NT2/D1 (cell line): ENCODE measurements at places on chromosomes 5 and 9.

DNA sequence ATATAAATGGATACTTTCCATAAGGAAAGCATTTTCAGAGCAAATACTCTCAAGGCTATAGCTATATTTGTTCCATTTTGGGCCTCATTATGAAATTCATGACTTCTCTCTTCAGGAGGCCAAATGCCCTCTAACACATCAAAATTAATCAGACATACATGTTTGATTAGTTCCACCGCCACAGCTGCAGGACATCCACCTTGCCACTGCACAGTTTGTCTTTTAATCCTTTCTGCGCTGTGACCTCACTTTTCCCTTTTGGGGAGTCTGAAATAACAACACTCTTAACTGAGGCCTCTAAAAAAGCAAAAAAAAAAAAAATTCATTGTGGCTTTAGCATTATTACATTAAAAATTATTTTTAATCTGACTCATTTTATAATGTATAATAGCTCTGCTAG lies 279.1 kb upstream of the CDH12 start:
- no peak for DNase-seq

DNA sequence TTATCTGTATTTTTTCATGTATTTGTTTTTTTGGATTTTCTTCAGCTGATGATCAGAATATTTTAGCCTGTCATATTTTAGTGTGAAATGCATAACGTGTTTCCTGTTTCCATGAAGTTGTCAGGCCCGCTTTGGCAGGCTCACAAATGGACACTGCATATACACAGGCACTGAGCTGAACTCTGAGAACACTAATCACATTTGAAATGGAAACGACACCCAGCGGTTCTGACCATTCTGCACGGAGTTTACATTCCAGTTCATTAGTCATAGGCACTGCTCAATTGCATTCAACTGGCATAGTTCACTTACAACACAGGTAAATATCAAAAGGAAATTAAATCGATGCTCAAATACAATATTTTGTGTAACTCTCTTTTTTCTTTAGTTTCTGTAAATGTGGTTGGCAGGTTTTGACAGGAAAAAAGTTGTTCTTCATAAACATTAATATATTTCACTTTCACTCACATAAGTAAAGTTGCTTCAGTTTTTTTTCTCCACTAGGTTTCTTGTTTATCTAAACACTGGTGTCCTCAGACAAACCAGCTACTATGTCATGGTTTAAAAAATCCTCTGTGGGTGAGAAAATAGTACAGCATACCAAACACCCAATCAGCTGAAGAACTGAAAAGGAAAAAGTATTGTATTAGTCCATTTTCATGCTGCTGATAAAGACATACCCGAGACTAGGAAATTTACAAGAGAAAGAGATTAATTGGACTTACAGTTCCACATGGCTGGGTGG lies 559.0 kb upstream of the DAP start:
- no peak for DNase-seq

- no peak for DNase-seq
Measured at GRCh38 chr9:114281473-114282103, 41.3 kb upstream of the ORM1 start.

DNA sequence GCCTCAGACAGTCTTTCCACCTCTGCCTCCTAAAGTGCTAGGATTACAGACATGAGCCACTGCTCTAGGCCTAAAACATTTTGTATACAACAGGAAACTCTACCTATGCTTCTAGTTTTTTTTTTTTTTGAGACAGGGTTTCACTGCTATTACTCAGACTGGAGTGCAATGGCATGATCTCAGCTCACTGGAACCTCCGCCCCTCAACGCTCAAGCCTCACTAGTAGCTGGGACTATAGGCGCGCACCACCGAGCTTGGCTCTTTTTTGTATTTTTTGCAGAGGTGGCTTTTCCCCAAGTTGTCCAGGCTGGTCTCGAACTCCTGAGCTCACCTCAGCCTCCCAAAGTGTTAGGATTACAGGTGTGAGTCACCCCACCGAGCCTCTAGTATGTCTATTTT lies 5.4 kb downstream of the HSPA9 start:
- no peak for DNase-seq

GRCh38 chr5:132639706-132640130 lies 18.3 kb upstream of the IL13 start:
- DNase-seq = no peak
